ENCODE measurements at places on chromosomes 12 and 14. TPM values are rescaled to one million over a fixed set of nuclear protein-coding genes. Genes with fewer than 3 reads are reported as not detected.
A peak's percentile ranks its signal among the peaks of the same experiment; 100 is the strongest.

DNA sequence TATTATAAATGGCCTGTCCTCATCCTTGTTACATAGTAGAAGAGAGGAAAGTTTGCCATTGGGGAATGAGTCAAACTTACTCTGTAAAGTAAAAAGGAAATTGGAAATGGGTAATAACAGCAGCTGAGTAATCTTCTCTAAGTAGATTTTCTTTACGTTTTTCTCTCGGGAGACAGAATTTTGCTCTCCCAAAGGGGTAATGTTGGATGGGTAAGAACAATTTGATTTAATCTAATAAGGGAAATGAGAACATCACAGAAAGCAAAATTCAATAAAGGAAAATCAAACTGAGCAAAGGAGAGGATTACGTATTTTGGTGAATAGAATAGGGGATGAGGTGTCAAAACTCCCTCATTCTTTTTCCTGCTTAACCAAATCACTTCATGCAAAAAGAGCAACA, 283.1 kb upstream of the FOXG1 start:
- DNase-seq = no peak

- DNase-seq = no peak
Observed at GRCh38 chr14:101963656-101964296, 597 bp upstream of the DYNC1H1 start.

DNA sequence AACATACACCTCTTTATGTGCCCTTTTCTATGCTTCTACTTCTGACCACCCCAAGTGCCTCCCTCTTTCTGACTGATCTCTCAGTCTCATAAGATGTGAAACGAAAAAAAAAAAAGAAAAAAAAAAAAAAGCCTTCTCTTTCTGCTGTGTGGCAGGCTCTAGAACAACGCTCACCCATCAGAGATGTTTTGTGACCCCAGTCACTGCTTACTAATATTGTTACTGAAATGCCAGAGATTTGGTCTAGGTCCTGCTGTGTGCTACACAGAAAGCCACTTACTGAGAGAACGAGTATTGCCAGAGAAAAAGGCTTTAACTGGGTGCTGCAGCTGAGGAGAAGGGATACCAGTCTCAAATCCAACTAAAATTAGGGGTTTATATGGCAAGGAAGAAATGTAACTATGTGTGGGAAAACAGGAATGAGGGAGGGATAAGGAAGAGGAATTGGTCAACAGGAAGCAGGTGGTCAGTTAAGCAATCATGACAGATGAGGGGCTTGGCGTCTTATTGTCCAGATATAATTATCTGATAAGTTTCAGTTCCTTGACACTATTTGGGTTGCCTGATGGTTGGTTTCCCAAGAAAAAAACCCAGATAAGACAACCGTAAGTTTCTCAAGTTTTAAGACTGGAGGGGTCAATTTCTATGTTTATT, 149.0 kb downstream of the NAV3 start:
- no peak for DNase-seq

DNA sequence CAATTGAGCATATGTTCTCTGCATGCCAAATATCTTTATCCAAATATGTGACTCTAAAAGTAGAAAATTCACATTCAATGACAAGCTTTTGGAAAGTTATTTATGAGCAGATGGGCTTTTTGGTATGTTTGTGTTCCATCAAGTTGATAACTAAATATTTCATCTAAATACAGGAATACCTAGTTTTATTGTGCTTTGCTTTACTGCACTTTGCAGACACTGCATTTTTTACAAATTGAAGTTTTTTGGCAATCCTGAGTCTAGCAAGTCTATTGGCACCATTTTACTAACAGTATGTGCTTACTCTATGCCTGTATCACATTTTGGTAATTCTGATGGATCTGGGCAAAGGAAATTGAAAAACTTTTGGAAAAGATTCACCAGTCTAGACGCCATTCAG, 133.8 kb downstream of the ATXN7L3B start:
- DNase-seq = no peak

- no peak for DNase-seq
Observed at GRCh38 chr14:33508126-33509062, 442.5 kb downstream of the EGLN3 start.

GRCh38 chr12:93130366-93131054, 201.4 kb upstream of the EEA1 start:
- no peak for DNase-seq

GRCh38 chr12:5745251-5745888, 199.7 kb downstream of the ANO2 start:
- peak; percentile 63 for DNase-seq

GRCh38 chr14:103559766-103560165, 2.7 kb downstream of the BAG5 start:
- no peak for DNase-seq

- DNase-seq = no peak
Observed at GRCh38 chr12:94763462-94763861, 113.1 kb upstream of the TMCC3 start.

BEGAIN gene
- total RNA-seq = not detected

DNA sequence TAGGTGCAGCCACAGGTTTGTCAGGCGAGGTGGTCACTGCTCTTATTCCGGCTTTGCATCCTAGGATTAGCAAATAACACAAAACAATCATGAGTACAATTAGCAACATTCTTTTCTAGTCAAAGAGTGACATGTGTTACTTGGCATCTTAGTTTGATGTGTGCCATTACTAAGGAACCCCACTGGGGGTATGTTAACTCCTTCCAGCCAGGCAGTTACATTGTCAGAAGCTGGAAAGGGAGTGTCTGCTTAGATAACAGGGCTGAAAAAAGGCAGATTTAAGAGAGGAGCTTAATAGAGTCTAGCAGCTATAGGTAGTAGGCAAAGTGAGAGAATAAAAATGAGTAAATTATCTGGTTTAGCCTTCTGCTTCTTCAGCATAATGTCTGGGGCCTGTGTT, 30.5 kb upstream of the METAP2 start:
- DNase-seq = no peak

GRCh38 chr14:91843437-91843836, 23.9 kb downstream of the TC2N start:
- DNase-seq = no peak

- DNase-seq = peak; percentile 39
Observed at GRCh38 chr12:26056335-26056734, 68.5 kb downstream of the BHLHE41 start.
